SHP77 treated with DMSO at 0.1 percent for 48 hours (cell line): ENCODE measurements at places on chromosomes 6 and 20.

GRCh38 chr6:13013681-13014503, 297.3 kb downstream of the PHACTR1 start:
- no peak for DNase-seq

DNA sequence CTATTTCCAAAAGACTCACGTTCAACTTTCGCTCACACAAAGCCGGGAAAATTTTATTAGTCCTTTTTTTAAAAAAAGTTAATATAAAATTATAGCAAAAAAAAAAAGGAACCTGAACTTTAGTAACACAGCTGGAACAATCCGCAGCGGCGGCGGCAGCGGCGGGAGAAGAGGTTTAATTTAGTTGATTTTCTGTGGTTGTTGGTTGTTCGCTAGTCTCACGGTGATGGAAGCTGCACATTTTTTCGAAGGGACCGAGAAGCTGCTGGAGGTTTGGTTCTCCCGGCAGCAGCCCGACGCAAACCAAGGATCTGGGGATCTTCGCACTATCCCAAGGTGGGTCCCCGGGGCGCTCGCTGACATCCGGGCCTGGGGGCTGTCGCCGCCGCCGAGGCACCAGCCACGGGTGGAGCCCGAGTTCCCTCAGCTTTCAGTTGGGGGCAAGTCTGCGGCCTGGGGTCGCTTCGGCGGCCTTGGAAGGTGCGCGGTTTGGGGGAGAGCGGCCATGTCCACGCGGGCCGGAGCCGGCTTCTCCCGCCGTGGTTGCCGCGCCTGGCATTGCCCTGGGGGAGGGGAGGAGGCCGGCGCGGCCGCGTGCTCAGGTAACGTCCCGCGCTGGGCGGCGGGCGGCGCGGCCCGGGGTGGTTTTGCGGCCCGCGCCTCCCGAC, 429 bp downstream of the AMD1 start:
- no peak for DNase-seq

DNA sequence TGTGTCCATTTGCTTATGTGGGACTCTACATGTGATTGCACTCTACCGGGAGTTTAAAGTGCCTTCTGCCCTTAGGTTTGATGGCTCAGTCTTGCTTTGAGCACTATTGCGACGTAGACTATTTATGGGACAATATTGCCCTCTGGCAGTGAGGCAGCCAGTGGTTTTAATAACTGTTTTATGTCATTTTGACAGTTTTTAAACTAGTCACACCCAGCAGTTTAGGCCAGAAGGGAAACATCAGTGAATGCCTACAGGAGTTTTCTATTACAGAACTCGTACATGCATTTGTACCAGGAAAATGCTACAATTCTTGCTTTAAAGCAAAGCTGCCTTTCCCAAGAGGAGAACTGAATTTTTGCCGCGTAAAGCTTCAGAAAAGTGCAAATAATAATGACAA, 813.7 kb downstream of the KIF16B start:
- DNase-seq = no peak

GRCh38 chr20:58568483-58569240, 53.5 kb upstream of the APCDD1L start:
- DNase-seq = no peak

DNA sequence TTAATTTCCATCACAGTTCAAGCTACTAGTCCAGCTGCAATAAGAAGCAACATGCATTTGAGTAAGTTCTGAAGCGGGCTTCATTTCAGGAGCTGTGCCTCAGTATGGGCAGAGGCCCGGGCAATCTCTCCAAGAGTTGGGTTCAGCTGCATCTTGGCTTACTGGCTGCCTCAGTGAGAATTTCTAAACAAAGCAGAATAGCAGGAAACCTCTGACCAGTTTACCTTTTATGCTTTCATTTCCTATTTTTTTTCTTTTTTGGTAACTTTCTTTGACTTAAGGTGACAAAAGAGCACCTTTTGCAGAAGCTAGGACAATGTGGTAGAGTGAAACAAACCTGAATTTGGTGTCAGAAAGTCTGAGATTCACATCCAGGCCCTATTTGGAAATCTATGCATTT, 51.0 kb upstream of the FBXO30 start:
- no peak for DNase-seq

DNA sequence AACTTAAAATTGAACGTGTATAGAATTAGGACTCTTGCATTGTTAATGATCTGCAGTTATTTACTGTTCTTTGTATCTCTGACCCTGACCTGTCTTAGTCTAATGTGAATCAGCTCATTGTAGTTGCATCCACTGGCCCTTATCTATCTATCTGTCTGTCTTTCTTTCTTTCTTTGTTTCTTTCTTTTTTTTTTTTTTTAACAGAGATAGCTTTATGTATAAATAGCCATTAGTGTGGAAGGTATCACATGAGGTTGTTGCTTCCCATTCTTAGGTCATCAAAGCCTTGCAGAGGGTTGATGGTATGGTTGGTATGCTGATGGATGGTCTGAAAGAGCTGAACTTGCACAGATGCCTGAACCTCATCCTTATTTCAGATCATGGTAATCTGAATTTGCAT, 59.9 kb downstream of the ENPP1 start:
- DNase-seq = no peak

DNA sequence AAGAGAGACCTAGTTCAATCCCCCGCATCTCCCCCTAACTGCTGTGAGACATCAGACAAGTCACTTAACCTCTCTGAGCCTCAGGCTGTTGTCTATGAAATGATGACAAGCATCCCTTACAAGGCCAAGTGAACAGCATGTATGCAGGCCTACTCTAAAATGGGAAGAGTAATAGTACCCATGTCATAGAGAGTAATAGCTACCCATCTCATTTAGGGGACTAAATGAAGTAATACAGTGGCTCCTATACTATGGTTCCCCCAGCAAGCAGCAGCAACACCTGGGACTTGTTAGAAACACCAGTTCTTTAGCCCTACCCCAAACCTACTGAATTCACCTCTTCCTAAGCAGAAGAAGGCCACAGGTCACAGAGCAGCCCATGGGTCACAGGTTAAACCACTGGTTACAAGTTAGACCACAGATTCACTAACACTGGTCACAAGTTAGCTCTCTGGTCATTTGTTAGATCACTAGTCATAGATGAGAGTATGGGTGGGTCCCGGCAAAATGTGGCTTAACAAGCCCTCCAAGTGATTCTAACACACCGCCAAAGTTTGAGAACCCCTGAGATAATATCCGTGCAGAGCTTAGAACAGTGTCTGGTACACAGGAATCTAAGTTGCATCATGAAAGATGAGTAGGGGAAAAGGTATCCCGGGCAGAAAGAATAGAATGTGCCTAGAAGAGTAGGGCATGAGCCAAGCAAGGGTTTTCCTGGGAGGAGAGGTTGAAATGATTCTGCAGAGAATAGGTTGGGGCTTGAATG, 1.4 kb downstream of the DEFB124 start:
- DNase-seq = no peak
